ENCODE measurements at places on chromosomes 2 and 18.

- no peak for DNase-seq
Observed at GRCh38 chr2:28450901-28451565, 44.8 kb upstream of the PLB1 start.

- DNase-seq: no peak
Observed at GRCh38 chr2:215723631-215724011, 287.8 kb upstream of the FN1 start.

DNA sequence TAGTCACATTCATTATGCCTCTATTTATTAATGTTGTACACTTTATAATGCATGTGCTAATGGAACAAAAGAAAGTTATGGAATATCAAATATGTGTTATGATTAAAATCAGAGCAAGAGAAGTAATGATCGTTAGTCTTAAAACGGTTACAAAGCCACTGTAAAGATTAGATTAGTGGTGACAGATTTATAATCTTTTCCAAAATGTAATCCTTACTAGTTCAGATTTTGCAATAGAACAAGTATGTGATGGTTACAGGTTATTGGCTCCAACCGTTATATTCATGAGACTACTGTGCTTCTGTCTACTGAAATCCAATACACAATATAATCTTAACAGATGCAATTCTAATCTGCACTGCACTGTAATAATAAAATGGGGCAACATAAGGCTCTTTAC, 180.6 kb downstream of the ZNF521 start:
- no peak for DNase-seq

DNA sequence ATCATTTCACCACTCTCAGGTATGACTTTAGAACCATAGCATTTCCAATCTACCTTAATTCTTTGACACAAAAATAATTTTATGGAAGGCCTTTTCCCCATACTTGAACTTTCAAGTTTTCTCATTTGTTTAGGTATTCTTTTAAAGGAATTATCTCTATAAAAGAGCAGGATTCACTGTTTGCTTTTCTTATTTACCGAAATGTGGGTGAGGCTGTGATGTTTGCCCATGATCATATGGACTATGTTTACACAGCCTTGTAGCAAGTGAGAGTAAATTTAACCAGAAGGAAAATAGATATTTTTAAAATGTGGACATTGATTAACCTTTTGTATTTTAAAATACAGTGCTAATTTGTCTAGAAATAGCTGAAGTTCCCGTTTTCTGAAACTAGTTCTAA, 26.3 kb downstream of the CAB39 start:
- DNase-seq: no peak

DNA sequence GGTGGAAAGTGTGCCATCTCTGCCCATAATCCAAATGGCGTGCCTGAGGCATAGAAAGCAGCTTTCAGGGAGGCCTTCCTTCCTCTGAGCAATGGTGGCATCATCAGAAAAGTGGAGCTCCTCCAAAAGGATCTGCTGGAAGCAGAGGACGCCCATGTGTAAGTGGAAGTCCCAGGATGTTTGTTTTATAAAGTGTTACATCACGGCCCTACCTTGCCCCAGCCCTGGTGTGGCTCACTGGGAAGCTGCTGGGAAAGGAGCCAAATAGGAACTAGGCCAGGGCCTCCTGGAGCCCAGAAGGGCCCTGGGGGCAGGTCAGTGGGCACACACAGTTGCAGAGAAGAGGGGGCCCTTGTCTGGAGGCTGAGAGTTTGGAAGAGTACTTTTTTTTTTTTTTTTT, 4.2 kb upstream of the ODC1 start:
- peak; percentile 92 for DNase-seq

DNA sequence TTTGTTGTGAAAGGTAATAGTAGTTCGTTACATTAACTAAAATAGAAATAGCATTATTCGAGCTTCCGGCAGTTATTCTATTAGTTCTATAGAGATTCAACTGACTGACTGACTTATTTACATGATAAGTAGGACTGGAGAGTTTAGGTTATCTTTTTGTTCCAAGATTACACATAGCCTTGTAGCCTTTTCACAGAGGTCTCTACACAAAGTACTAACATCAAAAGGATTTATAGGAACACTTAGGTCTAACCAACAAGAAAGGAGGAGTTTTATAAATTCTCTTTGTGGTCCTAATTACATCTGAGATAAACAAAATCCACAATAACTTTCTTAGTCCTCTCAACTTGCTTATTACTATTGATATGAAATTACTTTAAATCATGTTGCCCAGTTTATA, 62.8 kb downstream of the SOS1 start:
- no peak for DNase-seq

- DNase-seq: no peak
Observed at GRCh38 chr2:86297382-86298147, 39.9 kb downstream of the REEP1 start.

DNA sequence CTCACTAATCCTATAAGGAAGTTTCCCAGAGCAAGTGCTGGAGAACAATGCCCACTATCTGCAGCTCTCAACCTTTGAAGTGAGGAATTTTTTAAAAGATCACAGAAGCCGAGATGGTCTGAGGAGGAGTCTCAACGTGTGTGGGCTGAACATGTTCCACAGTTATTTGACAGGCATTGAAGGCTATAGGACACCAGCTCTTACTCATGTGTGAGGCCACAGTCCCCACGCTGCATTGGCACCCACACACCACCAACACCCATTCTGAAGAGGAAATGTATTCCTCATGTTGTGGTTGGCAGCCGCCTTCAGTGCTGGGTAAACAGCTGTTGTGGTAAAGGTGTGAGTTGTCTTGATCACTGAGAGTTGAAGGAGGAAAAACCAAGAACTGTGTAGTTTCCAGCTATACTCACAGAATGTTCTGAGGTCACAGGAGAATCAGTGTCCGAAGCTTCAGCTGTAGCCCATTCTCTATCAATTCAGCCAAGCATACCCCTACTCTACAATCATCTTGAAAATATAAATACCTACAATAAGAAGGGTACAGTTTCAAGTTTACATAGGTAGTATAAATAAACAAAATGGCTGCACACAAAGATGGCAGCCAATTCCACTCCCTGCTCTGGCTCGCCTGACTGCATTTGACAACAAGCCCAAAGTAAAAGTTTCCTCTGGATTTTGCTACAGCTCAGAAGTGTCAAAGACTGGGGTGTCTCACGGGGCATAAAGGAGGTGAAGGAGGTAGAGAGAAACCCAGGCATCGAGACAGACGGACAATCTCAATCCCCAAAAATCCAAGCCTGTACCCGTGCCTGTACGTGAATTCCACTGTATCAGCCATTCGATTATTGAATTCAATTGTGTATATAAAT, 12.1 kb downstream of the CD226 start:
- DNase-seq: no peak

DNA sequence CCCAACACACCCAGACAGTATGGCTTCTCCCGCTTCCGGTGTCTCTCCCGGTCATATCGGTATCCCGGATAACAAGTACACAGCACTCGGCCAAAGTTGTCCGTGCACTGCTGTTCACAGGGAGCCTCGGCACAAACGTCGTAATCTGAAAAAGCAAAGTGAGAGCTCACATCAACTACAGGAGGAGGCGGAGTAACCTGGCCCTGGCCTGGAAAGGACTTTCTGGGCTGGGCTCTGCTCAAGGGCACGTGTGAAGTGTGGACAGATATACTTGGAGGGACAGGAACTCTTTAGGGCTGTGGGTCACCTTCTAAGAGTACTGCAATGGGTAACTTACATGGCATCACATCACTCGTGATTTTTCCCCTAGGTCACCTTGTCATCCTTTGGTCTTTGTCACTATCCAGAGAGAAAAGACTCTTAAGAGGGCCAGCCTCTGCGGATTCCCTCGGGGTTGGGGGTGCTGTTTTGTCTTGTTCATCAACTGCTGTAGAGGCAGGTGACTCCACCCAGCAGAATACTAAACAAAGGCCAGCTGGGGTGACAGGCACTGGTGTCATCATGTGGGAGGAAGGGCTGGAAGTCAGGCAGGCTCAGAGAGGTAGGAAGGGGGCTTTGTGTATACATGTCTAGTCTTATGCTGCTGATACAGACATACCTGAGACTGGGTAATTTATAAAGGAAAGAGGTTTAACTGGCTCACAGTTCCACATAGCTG, 110.6 kb upstream of the LMAN1 start:
- DNase-seq: no peak

DNA sequence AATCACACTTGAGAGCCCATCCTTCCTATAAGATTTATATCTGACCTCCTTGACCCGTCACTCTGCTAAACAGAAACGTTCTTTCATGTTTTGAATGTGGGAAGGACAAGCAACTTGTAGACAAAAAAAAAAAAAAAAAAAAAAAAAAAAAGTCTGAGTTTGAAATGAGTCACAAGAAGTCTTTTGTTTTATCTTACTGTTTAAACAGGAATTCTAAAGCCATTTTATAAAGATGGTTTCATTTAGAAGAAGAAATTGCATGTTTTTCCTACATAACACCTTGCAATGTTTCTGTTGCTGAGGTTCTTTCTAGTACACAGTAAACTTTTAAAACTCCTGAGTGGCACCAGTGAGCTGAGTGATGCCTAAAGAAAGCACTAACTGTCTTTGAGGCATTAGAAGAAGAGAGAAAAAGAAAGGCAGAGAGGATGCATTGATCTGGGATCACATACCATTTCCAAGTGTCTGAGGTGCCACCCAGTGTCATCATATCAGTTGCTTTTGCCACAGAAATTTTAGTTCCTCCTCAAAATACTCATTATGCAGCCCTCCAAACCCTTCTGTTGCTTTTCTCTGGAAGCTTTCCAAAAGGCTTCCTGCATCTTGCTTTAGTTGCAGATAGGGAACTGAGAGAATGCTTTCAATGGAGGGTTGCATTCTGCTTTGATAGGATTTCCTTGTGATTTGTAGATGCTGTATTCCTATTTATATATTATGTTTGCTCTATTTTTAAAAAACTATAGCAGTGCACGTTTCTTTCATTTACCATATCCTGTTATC, 69.1 kb downstream of the ACVR2A start:
- no peak for DNase-seq

GRCh38 chr2:101152272-101153076, 1.3 kb upstream of the TBC1D8 start:
- peak; percentile 15 for DNase-seq

- no peak for DNase-seq
Observed at GRCh38 chr18:50161597-50162205, 33.2 kb downstream of the MYO5B start.

GRCh38 chr2:53629501-53629900, 138.1 kb upstream of the CHAC2 start:
- no peak for DNase-seq

DNA sequence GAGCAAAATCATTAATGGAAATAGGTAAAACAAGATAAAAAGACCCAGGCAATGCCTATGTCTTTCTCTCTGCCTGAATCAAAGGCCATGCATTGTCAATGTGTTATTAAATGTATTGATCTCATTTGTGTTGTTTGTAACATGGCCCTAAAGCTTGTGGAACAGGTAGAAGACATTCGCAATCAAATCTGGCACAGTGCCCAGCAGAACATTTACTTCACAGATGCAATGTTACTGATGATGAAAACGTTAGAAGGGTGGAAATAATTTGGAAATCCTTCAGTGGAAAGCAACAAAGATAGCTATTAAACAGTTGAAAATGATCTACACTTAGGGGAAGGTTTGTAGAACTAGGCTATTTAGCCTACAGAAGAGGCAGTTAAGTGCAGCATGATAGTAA, 368.2 kb downstream of the EPHA4 start:
- DNase-seq: no peak

DNA sequence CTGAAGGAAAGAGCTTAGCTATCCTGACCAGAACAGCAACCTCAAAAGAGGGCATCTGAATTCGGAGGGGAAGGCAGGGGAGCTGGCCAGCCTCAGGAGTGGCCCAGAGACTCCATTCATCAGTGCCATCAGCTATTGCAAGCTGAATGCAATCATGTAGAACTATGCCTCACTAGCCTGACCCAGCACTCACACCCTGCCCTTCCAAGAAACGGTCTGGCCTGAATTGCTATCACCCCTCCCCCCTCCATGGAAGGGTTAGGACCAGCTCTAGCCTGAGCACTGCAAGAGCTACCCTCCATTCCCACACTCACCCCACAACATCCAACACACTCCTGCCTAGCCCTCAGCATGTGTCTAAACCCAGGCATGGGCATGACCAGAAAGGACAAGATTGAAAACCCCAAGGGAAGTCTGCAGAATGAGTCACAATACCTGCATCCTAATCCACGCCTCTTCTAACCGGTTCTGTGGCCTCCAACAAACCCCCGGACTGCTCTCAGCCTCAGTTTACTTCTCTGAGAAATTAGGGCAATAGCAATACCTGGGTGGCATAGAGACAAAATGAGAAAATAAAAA, 120.3 kb downstream of the BCL11A start:
- no peak for DNase-seq

GRCh38 chr2:70709275-70710037, 58.5 kb downstream of the ADD2 start:
- no peak for DNase-seq

DNA sequence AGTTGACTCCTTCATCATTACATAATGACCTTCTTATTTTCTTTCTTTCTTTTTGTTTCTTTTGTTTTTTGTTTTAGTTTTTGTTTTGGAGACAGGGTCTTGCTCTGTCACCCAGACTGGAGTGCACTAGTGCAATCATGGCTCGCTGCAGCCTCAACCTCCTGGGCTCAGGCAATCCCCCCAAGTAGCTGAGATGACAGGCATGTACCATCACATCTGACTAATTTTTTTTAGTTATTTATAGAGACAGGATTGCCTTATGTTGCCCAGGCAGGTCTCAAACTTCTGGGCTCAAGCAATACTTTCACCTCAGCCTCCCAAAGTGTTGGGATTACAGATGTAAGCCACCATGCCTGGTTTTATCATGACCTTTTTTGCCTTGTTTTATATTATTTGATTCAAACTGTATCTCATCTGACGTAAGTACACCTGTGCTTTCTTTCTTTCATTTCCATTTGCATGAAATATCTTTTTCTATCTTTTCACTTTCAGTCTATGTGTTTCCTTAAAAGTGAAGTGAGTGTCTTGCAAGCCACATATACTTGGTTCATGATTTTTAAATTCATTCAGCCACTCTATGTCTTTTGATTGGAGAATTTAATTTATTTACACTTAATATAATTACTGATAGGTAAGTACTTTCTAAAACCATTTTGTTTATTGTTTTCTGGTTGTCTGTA, 39.1 kb downstream of the SP100 start:
- DNase-seq: no peak

DNA sequence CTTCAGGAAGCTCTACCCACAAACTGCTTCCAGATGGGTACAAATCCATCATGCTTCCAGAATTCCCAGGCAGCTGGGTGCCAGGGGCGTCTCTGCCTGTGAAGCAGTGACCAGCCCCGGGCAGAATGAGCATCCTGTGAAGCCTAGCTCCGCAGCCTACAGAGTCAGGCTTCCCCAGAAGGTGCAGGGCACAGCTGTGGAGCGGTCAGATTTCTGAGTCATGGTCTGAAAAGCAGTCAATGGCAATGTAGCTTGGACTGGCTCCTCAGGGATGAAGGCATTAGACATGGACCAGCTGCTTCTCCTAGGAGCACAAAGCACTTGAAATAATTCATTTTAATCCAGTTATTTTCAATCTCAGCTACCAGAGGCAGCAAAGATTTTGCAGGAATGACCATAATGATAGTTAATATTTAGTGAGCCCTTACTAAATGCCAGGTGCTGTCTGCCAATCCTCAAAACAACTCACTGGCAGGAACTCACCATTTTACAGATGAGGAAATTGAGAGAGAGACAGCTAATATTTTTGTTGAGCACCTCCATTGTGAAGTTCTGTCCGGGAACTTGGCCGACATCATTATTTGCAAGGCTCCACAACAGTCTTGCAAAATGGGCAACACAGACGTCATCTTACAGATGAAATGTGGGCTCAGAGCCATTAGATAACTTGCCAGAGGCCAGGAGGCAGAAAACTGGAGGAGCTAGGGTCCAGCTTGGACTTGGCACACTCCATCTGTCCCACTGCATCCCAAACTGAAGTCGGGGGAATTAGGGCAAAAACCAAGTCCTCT, 31.7 kb downstream of the ACMSD start:
- DNase-seq: no peak

- no peak for DNase-seq
Observed at GRCh38 chr2:177195194-177195593, 17.4 kb upstream of the HNRNPA3 start.
